ENCODE measurements at places on chromosomes 6 and 20. TPM values are rescaled to one million over a fixed set of nuclear protein-coding genes. Genes with fewer than 3 reads are reported as not detected.

DNA sequence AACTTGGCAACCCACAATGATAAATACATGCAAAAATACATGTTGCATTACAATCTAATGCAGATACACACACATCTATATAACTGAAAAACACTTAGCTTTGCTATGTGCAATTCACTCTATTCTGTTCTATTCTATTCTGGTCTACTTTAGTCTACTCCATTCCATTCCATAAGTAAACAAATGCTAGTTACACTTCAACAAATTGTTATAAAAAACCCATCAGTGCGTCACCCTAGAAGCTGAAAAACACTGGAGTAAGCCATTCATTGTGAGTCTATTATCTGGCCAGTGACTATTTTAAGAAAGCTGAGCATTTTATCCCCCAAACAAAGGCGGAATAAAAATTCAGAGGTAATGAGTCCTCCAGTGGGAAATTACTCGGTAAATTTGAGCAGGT lies 315.7 kb upstream of the EPHA7 start:
- DNase-seq: no peak
- no peaks in the 10 kb centered on the region for H3K27me3 ChIP-seq
- no peaks in the 10 kb centered on the region for H3K36me3 ChIP-seq
- no peaks in the 10 kb centered on the region for H3K4me1 ChIP-seq

GRCh38 chr20:8095648-8096572 lies 36.2 kb upstream of the PLCB1 start:
- peak overlapping the region; percentile 42 for H3K27ac ChIP-seq
- H3K4me1 ChIP-seq: peaks cover 24% of the 10 kb centered on the region
- H3K36me3 ChIP-seq: no peaks in the 10 kb centered on the region
- H3K4me3 ChIP-seq: peak overlapping the region; percentile 33

GRCh38 chr6:146289816-146290588 lies 253.6 kb upstream of the RAB32 start:
- peak; percentile 25 for DNase-seq
- H3K4me3 ChIP-seq: no peak overlapping the region
- H3K27ac ChIP-seq: no peak overlapping the region
- no peaks in the 10 kb centered on the region for H3K36me3 ChIP-seq
- H3K4me1 ChIP-seq: peaks cover 9% of the 10 kb centered on the region
- no peaks in the 10 kb centered on the region for H3K27me3 ChIP-seq

GRCh38 chr6:157150076-157150475 lies 173.2 kb downstream of the TMEM242 start:
- H3K4me3 ChIP-seq: 0 out of 2 replicates have a peak overlapping the region, but pooled peaks have one; percentile 26
- H3K36me3 ChIP-seq: peaks cover 21% of the 10 kb centered on the region
- peaks cover 71% of the 10 kb centered on the region for H3K4me1 ChIP-seq
- no peak for DNase-seq

EFCAB8 gene
- total RNA-seq: not detected
